Activated T-helper 2 cell treated with anti-CD3 and anti-CD28 coated beads, Interferon-gamma antibody, Interleukin-2, Interleukin-4, amounts not matched to agents 10 μg/mL and 5 μg/mL and 100 μg/mL, durations not matched to agents 14 hours and 24 hours and 36 hours (primary cell): ENCODE measurements at places on chromosomes 6 and 20.
A peak's percentile ranks its signal among the peaks of the same experiment; 100 is the strongest.

DNA sequence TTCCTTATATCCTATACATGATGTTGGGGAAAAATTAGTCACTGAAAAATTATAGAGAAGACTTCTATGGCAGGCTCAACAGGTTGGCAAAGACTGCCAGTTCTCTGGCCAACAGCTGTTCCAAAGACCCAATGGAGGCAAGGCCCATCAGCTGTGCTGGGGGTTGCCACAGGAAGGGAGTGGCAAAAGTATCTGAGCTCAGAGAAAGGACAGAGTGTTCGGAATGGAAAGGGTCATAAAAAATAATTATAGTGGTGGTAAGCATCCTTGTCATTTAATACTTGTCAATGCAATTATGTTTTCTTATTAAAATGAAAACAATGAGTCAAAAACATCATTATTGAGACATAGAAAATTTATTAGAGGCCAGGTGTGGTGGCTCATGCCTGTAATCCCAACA, 36.1 kb downstream of the FASTKD5 start:
- no peaks in the 10 kb centered on the region for H3K27me3 ChIP-seq
- no peak overlapping the region for H3K4me3 ChIP-seq
- DNase-seq: no peak
- peaks cover 49% of the 10 kb centered on the region for H3K36me3 ChIP-seq
- peak overlapping the region; percentile 76 for H3K27ac ChIP-seq

- H3K4me1 ChIP-seq: no peaks in the 10 kb centered on the region
- H3K36me3 ChIP-seq: no peaks in the 10 kb centered on the region
- no peak for DNase-seq
These were observed 1.0 kb upstream of the THBS2 start for GRCh38 chr6:169254456-169255316.

DNA sequence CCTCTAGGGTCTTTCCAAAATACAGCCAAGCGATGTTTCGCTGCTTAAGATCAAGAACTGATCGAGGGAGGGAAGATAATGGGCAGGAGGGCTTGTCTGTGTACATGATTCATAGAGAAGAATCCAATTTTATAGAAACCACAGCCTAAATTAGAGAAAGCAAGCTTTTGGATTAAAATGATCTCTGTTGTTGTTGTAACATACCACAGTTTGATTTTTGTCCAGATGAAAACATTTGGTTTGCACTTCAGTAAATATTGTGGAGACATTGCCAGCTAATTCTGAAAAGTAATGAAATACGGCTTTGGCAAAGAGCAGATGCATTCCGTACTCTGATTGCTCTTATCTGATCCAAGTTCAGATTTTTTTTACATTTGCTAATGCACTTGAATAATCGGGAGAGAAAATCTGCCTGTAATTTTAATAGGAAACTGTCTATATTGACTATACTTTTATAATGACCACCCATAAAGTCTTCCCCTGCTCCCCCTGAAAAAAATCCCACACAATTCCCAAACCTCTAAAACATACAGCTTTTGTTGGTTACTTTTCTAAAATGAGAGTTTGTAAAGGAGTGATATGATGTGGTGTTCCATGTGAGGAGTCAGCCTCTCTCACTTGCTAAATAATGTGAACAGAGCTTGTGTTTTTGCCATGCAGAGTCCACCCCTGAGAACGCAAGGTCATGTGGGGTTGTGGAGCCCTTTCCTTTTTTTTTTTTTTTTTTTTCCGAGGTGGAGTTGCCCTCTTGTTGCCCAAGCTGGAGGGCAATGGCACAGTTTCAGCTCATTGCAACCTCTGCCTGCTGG, 199.9 kb downstream of the DTNBP1 start:
- peaks cover 54% of the 10 kb centered on the region for H3K4me1 ChIP-seq
- no peak overlapping the region for H3K27ac ChIP-seq
- peaks cover 67% of the 10 kb centered on the region for H3K36me3 ChIP-seq
- H3K4me3 ChIP-seq: no peak overlapping the region

DNA sequence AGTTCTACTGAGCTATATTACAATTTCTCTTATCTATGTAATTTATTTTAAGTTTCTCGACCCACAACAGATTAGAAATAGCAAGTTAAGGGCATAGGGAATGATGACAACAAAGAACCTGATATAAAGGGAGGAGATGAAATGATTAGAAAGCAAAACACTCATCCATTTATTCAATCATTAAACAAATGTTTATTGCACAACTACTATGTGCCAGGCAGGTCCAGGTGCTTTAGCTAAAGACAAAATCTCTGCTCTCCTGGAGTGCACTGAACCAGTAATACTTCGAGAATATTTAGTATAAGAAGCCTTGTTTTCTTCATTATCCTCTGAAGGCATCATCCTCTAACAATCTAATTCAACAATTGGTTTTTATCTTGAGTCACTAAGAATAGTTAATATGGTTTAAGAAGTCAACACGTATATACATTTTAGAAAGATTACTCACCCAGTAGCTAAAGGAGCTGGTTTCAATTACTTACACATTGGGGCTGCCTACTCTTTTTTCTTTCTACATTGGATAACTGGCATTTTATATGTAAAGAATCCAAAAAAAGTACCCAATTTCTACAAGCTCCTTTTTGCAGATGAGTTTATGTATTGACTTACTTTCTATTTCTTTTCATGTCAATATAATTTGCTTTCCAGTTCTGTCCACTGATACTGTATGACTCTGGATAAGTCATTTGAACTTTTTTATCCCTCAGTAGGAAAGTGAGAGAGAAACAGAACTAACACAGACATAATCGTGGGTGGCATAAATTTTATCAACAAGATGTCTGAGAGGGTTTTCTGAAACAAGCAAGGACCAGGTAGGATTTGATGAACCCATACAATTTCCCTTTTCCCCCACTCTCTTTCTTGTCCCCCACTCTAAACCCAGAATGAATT, 312.6 kb downstream of the CLIC5 start:
- DNase-seq: no peak
- H3K4me3 ChIP-seq: no peak overlapping the region

GRCh38 chr20:49961413-49961812, 21.4 kb upstream of the SNAI1 start:
- H3K4me1 ChIP-seq: peaks cover 5% of the 10 kb centered on the region
- H3K27ac ChIP-seq: no peak overlapping the region
- DNase-seq: no peak
- no peaks in the 10 kb centered on the region for H3K27me3 ChIP-seq
- H3K36me3 ChIP-seq: peaks cover 18% of the 10 kb centered on the region

GRCh38 chr6:32288426-32288825, 64.6 kb upstream of the NOTCH4 start:
- DNase-seq: no peak
- no peaks in the 10 kb centered on the region for H3K36me3 ChIP-seq
- H3K27me3 ChIP-seq: peaks cover 55% of the 10 kb centered on the region
- no peaks in the 10 kb centered on the region for H3K4me1 ChIP-seq
